Dorsolateral prefrontal cortex (tissue), 122 donors: ENCODE measurements at places on chromosomes 7 and 10. TPM values are rescaled to one million over a fixed set of nuclear protein-coding genes. Genes with fewer than 3 reads are reported as not detected.

Gene ANKRD30A
- total RNA-seq = 0.10 TPM

Gene CALU
- total RNA-seq = 29.1 TPM

Gene NFE2L3
- total RNA-seq = 0.64 TPM

Gene MRC1
- total RNA-seq = 5.2 TPM

Gene STAG3
- total RNA-seq = 3.0 TPM

Gene LRIT2
- not detected for total RNA-seq

Gene IFIT3
- 10.9 TPM for total RNA-seq

Gene LBX1
- not detected for total RNA-seq

Gene CTTNBP2
- 64.4 TPM for total RNA-seq

Gene FAM25A
- not detected for total RNA-seq

Gene CHST3
- total RNA-seq = 7.3 TPM

Gene ADIRF
- total RNA-seq = 63.2 TPM

Gene PAPOLB
- total RNA-seq = 0.30 TPM

Gene ACTR3C
- 8.8 TPM for total RNA-seq

Gene NKX1-2
- total RNA-seq = 1.1 TPM

Gene SH2D4B
- total RNA-seq = 0.30 TPM

Gene VSTM4
- 12.0 TPM for total RNA-seq

Gene ZNF438
- 9.4 TPM for total RNA-seq

Gene IRF5
- 6.7 TPM for total RNA-seq

Gene MAT1A
- not detected for total RNA-seq

Gene LDB3
- total RNA-seq = 60.1 TPM

Gene PRLHR
- 2.0 TPM for total RNA-seq

Gene SNCG
- 189 TPM for total RNA-seq

Gene OPN4
- 1.4 TPM for total RNA-seq

Gene CPA2
- 0.48 TPM for total RNA-seq

Gene TSPAN12
- total RNA-seq = 3.9 TPM

Gene MBL2
- total RNA-seq = not detected

Gene UROS
- 85.2 TPM for total RNA-seq

Gene TAC1
- 6.5 TPM for total RNA-seq

Gene PTF1A
- total RNA-seq = 0.83 TPM

Gene PANK1
- 17.6 TPM for total RNA-seq

Gene TLX1
- not detected for total RNA-seq

Gene ASAH2
- 6.0 TPM for total RNA-seq

Gene ENTPD1
- 15.7 TPM for total RNA-seq

Gene EPHB6
- 185 TPM for total RNA-seq

Gene SFTPA2
- 2.3 TPM for total RNA-seq

Gene SPDYE1
- 0.18 TPM for total RNA-seq

Gene RPEL1
- total RNA-seq = not detected

Gene NUTM2D
- total RNA-seq = 4.8 TPM

Gene TTYH3
- total RNA-seq = 73.4 TPM

Gene TBC1D12
- total RNA-seq = 15.0 TPM

Gene CPA4
- total RNA-seq = 0.71 TPM

Gene PON1
- total RNA-seq = 0.58 TPM

Gene TAS2R4
- 5.3 TPM for total RNA-seq

Gene WNT8B
- not detected for total RNA-seq

Gene ELAPOR2
- 35.5 TPM for total RNA-seq

Gene CCDC7
- total RNA-seq = 102 TPM

Gene NCOA4
- 110 TPM for total RNA-seq

Gene RBP4
- 35.0 TPM for total RNA-seq

Gene NUTM2E
- total RNA-seq = 1.9 TPM

Gene STRIP2
- 17.8 TPM for total RNA-seq

Gene SSC4D
- 2.0 TPM for total RNA-seq

Gene LAMB4
- 2.0 TPM for total RNA-seq

Gene UCMA
- not detected for total RNA-seq
